ENCODE measurements at places on chromosomes 13 and 19.

GRCh38 chr13:98216135-98216565, 39.1 kb upstream of the RNF113B start:
- peak; percentile 83 for DNase-seq

DNA sequence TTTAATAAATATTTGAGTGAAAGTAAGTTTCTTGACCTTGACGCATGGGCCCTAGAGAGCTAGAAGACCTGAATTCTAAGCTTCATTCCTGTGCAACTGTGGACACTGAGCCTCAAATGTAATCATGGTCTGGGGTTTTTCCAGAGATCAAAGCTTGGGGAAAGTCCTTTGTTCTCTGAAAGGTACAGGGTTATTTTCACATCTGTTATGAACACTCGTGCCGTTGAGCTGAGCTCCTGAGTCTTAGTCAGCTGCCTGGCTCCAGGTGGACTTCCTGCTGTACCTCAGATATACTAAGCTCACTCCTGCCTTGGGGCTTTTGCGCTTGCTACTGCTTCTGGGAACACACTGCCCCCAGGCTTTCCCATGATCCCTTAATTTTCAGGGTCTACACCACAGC, 7.5 kb upstream of the ZBTB32 start:
- DNase-seq = no peak

- no peak for DNase-seq
Observed at GRCh38 chr19:36707134-36707533, 19.7 kb downstream of the ZNF567 start.

- DNase-seq = no peak
Observed at GRCh38 chr19:52662631-52663030, 24.5 kb upstream of the ZNF83 start.

- DNase-seq = no peak
Observed at GRCh38 chr19:56193981-56194640, 3.5 kb downstream of the ZSCAN5B start.

GRCh38 chr19:52566588-52566987, 3.5 kb upstream of the ZNF701 start:
- DNase-seq = peak; percentile 10

DNA sequence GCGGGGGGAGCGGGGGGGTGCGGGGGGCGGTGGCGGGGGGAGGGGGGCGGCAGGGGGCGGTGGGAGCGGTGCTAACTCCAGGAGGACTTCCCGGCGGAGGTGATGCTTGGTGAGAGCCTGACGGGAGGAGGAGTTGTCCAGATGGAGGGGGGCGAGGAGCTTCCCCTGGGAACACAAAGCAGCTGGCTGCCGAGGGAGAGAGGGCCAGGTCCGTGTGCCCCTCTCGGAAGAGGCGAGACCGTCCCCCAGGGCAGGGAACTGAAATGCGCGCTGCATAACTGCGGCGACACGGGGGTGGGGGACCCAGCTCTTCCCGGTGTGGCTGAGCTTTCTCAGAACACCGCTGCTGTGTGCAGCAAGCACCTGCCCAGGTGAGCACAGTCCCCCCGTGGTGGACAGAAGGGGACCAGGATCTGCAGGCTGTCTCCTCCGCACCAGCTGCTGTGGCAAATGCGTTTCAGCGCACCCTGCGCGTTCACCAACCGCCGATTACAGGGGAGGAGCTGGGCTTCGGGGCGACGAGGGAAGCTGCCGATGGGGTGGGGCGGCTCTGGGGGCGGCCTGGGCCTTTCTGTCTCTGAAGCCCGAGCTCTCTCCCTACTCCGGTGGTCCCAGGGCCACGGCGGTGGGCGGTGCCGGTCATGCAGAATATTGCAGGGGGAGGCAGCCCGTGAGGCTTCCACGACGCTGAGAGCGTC, 54.7 kb upstream of the F7 start:
- DNase-seq = no peak

DNA sequence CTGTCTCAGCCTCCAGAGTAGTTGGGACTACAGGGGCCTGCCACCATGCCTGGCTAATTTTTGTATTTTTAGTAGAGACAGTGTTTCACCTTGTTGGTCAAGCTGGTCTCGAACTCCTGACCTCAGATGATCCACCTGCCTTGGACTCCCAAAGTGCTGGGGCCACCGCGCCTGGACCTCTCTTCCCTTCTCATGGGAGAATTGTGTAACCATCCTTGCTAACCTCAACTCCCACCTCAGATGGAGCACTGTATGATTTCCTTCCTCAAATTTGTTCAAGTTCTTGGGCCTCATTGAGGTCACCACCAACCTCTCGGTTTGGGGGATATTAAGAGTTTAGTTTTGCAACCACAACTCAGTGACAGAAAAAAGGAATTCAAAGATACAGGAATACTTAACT, 10.7 kb downstream of the LILRA5 start:
- DNase-seq = no peak

GRCh38 chr13:75904012-75904411, 267.9 kb downstream of the LMO7 start:
- no peak for DNase-seq

GRCh38 chr19:58001895-58002369, 688 bp downstream of the ZNF606 start:
- DNase-seq = peak; percentile 11

GRCh38 chr19:32852216-32852615, 17.4 kb downstream of the SLC7A9 start:
- DNase-seq = no peak

DNA sequence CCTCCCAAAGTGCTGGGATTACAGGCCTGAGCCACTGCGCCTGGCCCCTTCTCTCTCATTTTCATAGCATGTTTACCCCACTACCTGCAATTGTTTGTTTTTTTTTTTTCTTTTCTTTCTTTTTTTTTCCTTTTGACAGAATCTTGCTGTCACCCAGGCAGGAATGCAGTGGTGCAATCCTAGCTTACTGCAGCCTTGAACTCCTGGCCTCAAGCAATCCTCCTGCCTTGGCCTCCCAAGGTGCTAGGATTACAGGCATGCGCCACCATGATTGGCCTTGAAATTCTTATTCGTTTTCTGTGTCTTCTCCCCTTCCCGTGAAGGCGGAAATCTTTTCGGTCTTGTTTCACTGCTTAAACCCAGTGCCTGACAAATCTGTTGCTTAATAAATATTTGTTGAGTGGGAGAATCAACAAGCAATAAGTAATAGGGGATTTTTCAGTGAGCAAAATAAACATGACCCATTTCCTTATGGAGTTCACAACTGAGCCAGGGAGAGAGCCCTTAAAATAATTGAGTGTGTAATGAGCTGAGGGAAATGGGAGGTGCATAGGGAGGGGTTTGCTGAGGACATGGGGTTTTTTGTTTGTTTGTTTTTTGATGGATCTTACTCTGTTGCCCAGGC, 1.8 kb upstream of the INSR start:
- DNase-seq = no peak
